ENCODE measurements at places on chromosomes 16 and 17.

- DNase-seq = no peak
These were observed 13.7 kb upstream of the CA4 start for GRCh38 chr17:60135951-60136666.

DNA sequence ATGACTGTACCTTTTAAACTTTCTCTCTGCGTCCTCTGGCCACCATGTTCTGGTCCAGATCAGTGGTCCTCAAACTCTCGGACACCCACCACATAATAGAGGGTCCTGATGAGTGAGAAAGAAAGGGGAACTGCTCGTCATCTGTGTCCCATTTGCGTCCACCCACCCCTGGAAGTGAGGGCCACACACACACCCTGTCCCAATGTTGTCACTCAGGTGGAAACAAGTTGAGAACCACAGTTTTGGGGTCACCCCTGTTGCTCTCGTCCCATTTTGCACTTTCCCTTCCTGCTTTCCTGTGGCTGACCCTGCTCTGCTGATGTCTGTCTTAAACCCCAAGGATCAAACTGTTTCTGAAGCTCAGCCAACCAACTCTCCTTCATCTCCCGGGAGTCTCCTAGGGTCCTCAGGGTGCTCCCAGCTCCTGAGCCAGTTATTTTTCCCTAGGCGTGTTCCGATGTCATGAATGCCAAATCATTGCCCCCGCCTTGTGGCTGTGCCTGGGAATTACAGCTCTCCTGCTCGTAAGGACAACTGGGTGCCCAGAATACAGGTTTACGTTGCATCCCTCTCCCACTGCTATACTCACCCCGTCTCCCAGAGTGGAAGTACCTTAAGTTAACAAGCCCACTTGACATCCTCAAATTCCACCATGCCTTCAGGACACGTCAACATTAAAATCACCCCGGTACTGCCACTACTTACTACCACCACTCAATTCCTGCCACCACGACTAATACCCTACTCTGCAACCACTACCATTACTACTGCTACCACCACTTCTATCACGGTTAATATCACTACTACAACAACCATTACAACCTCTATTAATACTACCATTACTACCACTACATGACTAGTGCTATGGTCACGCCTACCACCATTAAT is 26.0 kb upstream of the HNF1B start:
- no peak for DNase-seq

GRCh38 chr17:51045621-51046020 is 75.0 kb downstream of the SPAG9 start:
- DNase-seq = no peak

DNA sequence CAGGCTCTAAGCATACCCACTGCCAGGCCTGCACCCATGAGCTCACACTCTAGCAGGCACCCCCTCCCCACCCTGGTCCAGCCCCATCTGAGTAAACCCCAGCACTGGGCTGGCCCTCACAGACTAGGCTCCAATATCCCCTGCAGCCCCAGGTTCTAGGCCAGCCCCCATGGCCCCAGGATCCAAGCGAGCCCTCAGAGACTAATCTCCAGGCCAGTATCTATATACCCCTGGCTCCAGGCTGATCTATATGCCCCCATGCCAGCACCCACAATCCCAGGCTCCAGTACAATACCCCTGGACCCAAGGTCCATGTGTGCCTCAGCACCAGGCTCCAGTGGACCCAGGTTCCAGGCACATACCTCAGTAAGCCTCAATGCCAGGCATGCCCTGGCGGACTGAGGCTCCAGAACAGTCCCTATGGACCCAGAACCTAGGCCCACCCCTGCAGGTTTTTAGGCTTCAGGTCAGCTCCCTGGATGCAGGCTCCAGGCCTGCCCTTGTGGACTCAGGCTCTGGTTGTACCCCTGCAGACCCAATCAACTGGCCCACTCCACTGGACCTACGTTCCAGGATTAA is 38.5 kb downstream of the POLR3E start:
- DNase-seq = no peak

DNA sequence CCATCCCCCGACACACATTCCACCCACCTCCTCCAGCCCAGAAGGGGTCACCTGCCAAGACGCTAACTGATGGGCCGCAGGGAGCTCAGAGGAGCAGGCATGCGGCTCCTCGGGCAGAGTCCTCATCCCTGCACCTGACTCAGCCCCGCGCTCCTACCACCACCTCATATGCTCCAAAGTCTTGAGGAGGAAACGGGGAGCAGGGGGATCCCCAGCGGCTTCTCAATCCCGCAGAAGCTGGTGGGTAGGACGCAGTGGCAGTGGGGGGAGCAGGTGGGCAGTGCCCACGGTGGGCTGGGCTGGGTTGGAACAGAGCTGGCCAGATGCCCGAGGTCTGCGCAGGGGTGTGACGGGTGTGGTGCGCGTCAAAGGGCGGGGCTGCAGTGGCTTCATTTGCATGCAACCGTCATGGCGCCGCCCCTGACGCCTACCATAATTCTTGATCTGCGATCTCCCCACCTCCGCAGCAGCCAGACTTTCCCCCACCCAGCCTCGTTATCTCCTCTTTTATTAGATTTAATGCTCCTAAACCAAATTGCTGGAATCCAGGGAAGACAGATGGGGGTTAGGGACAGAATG is 39.0 kb upstream of the EMP2 start:
- DNase-seq = no peak
